Activated naive CD4-positive, alpha-beta T cell treated with anti-CD3 and anti-CD28 coated beads for 36 hours (primary cell): ENCODE measurements at places on chromosomes 3 and 15. TPM values are rescaled to one million over a fixed set of nuclear protein-coding genes. Genes with fewer than 3 reads are reported as not detected.

Gene PLSCR2
- total RNA-seq: not detected

Gene VEPH1
- total RNA-seq: not detected

Gene NR2E3
- not detected for total RNA-seq

Gene UPK1B
- total RNA-seq: not detected

Gene ZNF662
- total RNA-seq: 1.5 TPM

Gene PML
- 70.2 TPM for total RNA-seq

Gene TMEM108
- not detected for total RNA-seq

Gene TAMM41
- 21.4 TPM for total RNA-seq
